ENCODE measurements at places on chromosomes 1 and 21. TPM values are rescaled to one million over a fixed set of nuclear protein-coding genes. Genes with fewer than 3 reads are reported as not detected.

DNA sequence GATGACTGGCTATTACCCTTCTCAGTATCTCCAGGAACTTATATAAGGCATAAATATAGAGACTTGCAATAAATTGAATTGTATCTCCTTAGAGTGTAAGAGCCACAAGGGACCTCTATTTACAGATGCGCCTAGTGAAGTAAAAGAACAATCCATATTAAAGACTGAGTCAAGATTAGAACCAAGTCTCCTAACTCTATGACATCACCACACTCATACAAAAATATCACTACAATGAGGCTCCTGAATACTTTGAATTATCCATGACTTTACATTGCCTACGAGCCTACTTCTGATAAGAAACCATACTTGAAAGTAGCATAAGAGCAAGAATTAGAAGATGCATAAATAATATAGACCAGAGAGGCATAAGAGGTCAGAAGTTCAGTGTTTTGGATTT is 18.8 kb downstream of the DPYD start:
- no peak for DNase-seq

DNA sequence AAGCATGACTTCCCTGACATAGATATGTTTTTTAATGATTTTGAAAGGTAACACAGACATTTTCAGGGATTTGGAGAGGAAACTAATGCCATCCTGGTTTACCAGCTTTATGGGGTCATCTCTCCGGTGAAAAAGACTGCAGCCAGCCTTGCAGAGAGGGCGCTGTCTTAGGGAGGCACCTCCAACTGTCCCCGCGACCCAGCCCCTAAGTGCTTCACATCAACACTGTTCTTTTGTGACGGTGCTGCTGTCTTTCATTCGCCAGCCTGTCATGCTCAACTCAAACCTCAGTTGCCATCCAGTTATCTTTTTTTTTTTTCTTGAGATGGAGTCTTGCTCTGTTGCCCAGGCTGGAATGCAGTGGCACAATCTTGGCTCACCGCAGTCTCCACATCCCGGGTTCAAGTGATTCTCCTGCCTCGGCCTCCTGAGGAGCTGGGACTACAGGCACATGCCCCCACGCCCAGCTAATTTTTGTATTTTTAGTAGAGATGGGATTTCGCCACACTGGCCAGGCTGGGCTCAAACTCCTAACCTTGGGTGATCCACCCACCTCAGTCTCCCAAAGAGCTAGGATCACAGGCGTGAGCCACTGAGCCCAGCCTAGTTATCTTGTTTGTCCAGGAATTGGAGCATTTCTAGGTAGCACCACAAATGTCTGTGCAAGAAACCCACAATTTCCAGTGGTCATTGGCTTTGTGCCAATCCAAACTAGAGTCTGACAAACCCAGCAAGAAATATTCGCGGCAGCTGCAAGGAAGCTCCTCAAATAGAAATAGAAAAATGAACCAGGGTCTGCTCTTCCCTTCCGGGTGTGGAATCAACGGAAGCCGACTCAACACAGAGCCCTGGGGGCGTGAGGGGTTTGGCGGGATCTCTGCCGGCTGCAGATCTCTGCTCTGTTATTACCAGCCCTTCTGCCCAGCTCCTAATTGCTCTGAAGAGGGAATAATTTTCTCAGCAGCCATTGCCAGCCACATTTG is 24.2 kb downstream of the PDE9A start:
- no peak for DNase-seq

DNA sequence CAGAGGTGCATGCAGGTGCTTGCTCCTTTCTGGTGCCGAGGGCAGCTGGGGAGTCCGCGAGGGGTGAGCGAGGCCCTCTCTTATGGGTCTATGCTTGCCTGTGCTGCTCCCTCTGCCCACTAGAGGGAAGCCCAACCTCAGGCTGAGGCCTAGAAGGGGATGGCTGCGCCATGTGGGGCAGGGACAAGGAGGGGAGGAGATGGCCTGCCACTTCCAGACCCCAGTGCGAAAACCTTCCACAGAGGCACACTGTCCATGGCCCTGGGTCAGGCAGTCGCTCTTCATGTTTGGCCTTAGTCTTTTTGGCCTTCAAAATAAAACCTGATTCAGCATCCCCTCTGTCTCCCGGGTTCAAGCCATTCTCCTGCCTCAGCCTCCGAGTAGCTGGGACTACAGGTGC is 14.0 kb downstream of the RHBG start:
- peak; percentile 73 for DNase-seq

CSMD2 gene
- total RNA-seq, result 23.6 TPM

TDRD5 gene
- total RNA-seq, result 2.9 TPM

AP4B1 gene
- 27.3 TPM for total RNA-seq

Measured in frontal cortex (tissue), 4 donors.